ENCODE measurements at places on chromosomes 5 and 9. TPM values are rescaled to one million over a fixed set of nuclear protein-coding genes. Genes with fewer than 3 reads are reported as not detected.

The PCA3 gene
- total RNA-seq, result not detected

The TAL2 gene
- total RNA-seq, result not detected

The HEMGN gene
- total RNA-seq, result not detected

The SPATA31C1 gene
- not detected for total RNA-seq

The TMEM252 gene
- total RNA-seq, result not detected

The ANKRD33B gene
- total RNA-seq, result 21.3 TPM

The HARS1 gene
- 45.4 TPM for total RNA-seq

The EFNA5 gene
- 10.2 TPM for total RNA-seq

The PCDHGB2 gene
- 14.0 TPM for total RNA-seq

The PCDHGA10 gene
- 9.2 TPM for total RNA-seq

The GABRA6 gene
- not detected for total RNA-seq

The NTNG2 gene
- 1.2 TPM for total RNA-seq

The FAM221B gene
- not detected for total RNA-seq

The GRM6 gene
- total RNA-seq, result not detected

The GMCL2 gene
- total RNA-seq, result not detected

The ZBED3 gene
- 29.4 TPM for total RNA-seq

The C5orf58 gene
- 1.5 TPM for total RNA-seq

The CLIC3 gene
- 30.0 TPM for total RNA-seq

The ELOVL7 gene
- total RNA-seq, result 28.0 TPM

GRCh38 chr5:7422316-7423106, 26.6 kb downstream of the ADCY2 start:
- DNase-seq, result no peak

- no peak for DNase-seq
Measured at GRCh38 chr5:84430863-84431663, 46.4 kb upstream of the EDIL3 start.

GRCh38 chr5:39274398-39275085, 55.2 kb upstream of the FYB1 start:
- no peak for DNase-seq

- DNase-seq, result no peak
Measured at GRCh38 chr9:76423216-76424177, 29.3 kb upstream of the RFK start.

GRCh38 chr9:69674716-69675438, 2.7 kb upstream of the APBA1 start:
- no peak for DNase-seq

- no peak for DNase-seq
Measured at GRCh38 chr5:1110307-1111240, 1.3 kb downstream of the SLC12A7 start.

- no peak for DNase-seq
Measured at GRCh38 chr9:37921546-37922300, 17.8 kb upstream of the SLC25A51 start.

GRCh38 chr9:88443480-88444113, 55.4 kb downstream of the SPIN1 start:
- DNase-seq, result no peak

GRCh38 chr9:97849980-97850379, 3.0 kb upstream of the FOXE1 start:
- no peak for DNase-seq

- DNase-seq, result no peak
Measured at GRCh38 chr5:60503771-60504170, 196.2 kb downstream of the DEPDC1B start.

GRCh38 chr9:31500422-31500821, 884.0 kb upstream of the ACO1 start:
- DNase-seq, result no peak

GRCh38 chr9:2727374-2727773, 10.1 kb downstream of the KCNV2 start:
- no peak for DNase-seq

GRCh38 chr9:122346478-122347347, 24.1 kb upstream of the PTGS1 start:
- no peak for DNase-seq

GRCh38 chr5:147740864-147741263, 41.7 kb downstream of the JAKMIP2 start:
- no peak for DNase-seq

DNA sequence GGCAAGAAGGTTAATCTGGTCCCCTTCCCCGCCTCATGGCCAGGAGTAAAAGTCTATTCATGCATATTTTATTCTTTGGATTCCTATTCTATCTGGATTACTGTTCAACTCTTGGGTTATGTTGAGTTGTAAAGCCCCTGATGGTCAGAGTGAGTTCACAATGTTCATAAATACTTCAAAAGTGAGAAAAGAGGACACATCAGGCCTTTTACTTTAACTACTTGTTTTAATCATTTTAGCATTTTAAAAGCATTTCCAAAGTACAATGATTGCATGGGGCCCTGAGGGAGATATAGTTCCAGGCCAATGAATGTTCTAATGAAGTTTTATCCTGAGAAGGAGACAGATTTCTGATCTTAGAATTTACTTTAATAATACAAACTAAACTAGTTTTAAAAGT, 93.9 kb downstream of the BOD1 start:
- no peak for DNase-seq

GRCh38 chr5:103679873-103680272, 117.3 kb upstream of the NUDT12 start:
- DNase-seq, result no peak

DNA sequence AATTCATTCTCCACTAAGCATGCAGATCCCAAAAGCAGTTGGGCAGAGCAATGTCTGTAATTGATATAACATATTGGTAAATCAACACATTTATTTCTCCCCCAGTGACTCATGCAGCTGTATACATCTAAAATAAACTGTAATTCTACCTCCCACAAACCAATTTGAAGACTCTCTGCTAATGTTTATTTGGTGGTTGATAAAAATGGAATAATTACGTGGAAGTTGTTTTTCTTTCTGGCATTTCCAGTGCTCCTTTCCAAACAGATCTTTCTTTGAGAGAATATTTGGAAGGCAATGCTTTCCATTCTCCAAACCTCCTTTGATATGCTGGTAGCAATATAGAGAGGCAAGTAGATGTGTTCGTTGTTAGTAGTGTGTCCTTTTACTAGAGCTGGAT, 194.7 kb downstream of the CHSY3 start:
- DNase-seq, result no peak

DNA sequence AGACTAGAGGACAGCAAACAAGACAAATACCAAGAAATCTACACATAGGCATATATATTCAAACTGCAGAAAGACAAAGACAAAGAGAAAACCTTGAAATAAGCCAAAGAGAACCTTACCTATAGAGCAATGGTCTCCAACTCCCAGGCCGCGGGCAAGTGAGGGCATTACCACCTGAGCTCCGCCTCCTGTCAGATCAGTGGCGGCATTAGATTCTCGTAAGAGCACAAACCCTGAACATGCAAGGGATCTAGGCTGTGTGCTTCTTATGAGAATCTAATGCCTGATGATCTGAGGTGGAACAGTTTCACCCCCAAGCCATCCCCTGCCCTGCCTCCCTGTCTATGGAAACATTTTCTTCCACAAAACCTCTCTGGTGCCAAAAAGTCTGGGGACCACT, 101.0 kb upstream of the MRPS30 start:
- no peak for DNase-seq

GRCh38 chr5:158594595-158595242, 505.0 kb downstream of the EBF1 start:
- no peak for DNase-seq

- no peak for DNase-seq
Measured at GRCh38 chr5:16315501-16315900, 135.9 kb upstream of the MARCHF11 start.

- no peak for DNase-seq
Measured at GRCh38 chr5:42894057-42894456, 82.4 kb upstream of the SELENOP start.

- no peak for DNase-seq
Measured at GRCh38 chr5:134590992-134591659, 41.5 kb downstream of the SAR1B start.

DNA sequence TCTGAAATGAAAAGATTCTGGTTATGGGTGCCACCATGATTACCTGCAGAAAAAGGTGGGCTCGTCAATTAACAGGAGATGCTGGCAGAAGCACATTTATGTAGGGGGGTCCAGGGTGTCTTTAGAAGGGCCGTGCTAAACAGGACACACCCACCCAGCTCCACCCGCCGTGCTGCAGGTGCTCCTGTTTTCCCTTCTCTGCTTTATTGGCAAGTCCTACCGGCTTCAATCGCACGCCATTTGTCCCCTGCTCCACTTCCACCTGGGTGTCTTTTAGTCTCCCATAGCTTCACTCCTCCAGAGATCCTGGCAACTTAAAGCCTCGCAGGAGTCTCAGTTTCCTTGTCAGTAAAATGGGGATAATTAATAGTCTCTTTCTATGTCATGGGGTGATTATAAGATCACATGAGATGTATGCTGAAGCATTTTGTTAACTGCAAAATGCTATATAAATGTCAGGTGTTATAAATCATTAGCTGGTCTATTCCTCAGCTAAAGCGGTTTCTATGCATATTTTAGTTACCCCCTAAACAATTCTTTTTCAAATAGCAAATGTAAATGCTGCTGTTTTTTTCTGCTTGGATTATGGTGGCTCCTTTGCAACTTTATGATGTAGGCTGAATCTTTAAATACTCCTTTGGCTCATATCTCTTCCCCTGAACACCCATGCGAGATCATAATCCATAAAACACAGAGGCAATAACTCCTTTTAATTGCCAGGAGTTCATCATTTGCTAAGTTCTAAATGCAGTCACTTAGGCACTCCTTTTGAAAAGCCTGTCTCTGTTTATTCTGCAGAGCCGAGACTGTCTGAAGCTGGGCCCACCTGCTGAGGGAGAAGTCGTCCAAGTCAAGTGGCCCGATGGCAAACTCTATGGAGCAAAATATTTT, 406.9 kb downstream of the KDM4C start:
- no peak for DNase-seq

DNA sequence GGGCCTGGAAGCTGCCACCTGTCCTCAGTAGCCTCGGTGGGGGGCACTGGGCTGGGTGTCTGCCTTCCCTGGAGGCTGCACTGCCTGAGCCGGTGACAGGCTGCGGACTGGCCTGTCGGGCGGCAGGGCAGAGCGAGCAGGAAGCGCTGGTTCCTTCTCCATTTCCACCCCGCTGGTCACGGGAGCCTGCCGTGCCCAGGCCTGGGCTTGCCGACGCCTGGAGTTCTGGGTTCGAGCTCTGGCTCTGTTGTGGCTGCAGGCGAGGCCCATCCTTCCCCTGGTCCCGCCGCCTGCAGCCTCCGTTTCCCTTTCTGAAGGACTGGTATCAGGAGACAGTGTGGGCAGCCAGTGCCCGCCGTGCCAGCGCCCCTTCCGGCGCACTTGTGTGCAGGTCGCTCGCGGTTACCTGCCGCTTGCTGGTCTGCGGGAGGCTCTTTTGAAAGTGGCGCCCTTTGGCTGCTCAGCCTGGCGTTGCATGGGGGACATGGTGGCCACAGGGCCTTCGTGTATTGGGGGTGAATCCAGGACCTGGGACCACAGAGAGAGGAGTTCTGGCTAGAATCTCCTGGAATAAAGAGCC, 34.0 kb downstream of the RXRA start:
- DNase-seq, result no peak

DNA sequence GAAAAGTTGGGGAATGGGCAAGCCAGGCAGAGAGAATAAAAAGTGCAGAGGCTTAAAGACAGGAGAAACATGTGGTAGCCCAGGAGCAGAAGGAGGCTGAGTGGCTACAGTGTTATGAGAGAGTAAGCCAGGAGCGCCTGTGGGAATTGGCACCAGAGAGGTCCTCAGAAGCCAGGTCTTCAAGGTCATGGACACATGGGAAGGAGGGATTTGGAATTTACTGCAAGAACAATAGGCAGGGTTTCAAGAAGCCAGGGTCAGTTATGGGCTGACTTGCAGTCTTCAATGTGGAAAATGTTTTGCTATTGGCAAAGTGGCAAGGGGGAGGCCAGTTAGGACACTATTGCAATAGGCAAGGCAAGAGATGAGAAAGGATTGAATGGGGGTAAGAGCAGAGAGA, 29.3 kb downstream of the ERAP1 start:
- peak; percentile 34 for DNase-seq

DNA sequence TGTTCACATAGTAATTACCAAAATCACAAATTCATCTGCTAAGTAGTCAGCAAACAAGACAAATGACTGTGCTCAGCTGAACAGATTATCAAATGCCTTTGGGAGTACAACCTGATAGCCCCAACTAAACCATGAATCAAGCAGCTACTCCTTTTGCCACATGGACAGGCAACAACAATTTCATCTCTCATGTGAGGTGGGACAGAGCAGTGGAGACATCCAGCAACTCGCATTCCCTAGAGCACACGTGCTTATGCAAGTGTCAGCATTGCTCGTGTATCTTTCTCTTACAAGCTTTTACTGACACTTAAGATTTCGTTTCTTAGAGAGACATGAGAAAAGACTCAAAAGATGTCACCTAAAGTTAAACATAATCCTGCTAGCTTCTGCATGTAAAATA, 42.7 kb upstream of the PPP2R2B start:
- no peak for DNase-seq

- no peak for DNase-seq
Measured at GRCh38 chr5:72523960-72524582, 16.9 kb upstream of the ZNF366 start.

DNA sequence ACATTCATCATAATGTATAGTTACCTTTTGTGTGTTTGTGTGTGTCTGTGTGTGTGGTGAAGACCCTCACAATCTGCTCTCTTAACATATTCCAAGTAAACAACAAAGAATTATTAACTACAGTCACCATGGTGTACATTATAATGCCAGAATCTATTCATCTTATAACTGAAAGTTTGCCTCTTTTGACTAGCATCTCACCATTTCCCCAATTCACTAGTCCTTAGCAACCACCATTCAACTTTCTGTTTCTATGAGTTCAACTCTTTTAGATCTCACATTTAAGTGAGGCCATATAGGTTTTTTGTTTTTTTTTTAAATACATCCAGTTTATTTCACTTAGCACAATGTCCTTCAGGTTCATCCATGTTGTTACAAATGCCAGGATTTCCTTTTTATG, 83.6 kb downstream of the SMC2 start:
- DNase-seq, result no peak

DNA sequence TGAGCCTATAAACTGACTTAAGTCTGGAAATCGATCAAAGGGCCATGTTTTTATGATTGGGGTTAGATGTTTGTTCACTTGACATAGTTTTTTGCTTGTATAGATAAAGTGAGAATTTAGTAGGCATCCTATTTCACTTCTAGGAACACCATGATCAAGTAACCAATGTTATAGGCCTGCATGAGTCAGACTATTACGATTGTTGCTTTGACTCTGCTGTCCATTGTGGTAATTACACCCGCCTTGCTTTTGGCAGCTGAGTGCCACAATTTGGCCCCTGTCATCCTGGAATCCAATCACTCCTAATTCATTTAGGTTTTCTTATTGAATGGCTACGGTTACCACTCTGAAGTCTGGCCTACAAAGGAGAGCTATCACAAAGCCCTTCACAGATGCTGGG, 67.8 kb upstream of the IL33 start:
- no peak for DNase-seq

GRCh38 chr5:158805195-158805594, 294.5 kb downstream of the EBF1 start:
- no peak for DNase-seq
